ENCODE measurements at places on chromosomes 11 and 22. TPM values are rescaled to one million over a fixed set of nuclear protein-coding genes. Genes with fewer than 3 reads are reported as not detected.

DNA sequence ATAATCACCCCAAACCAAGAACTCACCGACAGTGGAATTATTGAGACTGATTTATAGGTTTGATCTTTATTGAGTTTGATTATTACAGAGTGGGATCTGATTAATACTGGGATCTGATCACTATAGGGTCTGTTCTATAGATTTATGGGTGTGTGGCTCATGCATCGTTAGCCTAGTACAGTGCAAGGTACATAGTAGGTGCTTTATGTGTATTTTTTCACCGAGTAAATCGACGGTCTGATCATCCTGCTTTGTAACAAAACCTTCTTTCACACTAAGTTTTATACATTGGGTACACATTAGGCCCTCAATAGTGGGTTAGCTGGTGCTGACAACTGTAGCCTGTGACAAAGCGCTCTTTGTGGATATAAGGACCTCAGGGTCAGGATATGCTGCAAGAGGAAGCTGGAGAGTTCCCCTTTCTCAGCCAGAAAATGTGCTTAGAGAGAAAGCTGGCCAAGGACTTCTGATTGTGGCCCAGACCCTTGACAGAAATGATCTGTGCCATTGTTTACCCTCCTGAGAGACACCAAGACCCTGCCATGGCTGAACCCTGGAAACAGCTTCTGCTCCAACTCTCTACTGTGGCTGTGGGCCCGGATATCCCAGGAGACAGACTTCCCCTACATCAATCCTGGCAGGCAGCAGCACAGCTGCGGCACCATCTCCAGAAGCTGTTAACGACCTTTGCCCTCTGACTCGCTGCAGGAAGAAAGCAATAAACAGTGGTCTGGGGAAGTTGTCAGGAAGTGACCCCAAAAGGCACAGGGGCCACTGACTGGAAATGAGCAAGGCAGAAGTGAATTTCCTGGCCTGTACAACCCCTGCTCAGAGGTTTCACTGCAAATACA, 16.1 kb upstream of the TPP1 start:
- H3K36me3 ChIP-seq = no peaks in the 10 kb centered on the region
- DNase-seq = no peak
- H3K4me3 ChIP-seq = no peak overlapping the region
- no peak overlapping the region for H3K27ac ChIP-seq

DNA sequence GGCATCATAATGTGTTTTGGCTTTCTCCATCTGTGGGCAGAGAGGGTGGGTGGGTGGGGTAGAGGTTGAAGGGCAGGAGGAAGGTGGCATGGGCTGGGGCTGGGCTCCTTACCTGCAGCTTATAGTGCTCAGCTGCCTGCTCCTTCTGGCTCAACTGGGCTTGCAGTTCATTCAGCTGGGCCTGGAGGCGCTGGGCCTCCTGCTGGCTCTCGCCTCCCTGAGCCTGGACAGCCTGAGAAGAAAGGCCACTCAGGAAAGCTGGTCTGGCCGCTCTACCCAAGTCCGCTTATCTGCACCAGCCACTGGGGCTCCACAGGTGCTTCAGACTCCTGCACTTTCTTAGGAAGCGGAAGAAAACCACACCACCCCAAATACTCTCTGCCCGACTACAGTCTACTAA, 10.4 kb downstream of the IL18BP start:
- peak overlapping the region; percentile 11 for H3K27ac ChIP-seq
- H3K36me3 ChIP-seq = peaks cover 30% of the 10 kb centered on the region
- DNase-seq = no peak
- no peaks in the 10 kb centered on the region for H3K4me1 ChIP-seq
- no peak overlapping the region for H3K4me3 ChIP-seq

DNA sequence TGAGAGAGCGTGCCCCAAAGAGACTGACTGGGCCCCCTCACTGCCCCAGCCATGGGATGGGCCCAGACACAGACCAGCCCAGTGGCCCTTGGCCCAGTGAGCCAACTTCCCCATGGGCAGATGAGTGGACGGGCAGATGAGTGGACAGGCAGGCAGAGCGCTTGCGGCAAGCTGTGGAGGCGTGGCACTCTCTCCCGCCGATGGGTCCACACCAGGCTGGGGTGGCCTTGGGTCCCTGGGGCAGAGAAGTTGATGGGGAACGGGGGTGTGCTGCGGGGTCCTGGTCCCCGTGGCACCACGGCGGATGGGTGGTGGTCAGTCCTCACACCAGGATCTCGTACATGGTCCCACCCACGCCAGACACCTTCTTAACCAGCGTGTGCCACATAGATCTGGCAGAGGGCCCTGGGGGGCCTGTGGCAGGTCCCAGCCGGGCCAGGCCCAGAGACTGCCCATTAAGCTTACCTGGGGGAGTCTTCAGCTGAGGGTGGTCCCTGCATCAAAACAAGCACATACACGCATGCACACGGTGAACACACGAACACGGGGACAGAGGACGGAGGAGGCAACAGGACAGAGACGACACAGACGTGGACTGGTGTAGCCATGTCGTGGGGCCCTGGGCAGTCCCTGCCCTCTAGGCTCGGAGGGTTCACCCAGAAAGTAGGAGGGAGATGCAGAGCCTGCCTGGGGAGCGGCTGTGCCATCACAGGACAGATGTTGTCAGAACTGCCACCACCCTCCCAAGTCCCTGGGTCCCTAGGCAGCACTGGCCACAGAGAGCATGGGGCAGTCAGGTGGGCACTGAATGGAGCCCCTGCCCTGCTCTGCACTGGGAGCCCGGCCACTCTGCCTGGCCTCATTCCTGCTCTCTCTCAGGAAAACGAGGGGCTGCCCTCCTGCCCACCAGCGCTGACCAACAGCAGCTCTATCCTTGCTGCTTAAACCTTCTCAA, 182.2 kb downstream of the IGLL1 start:
- H3K36me3 ChIP-seq = no peaks in the 10 kb centered on the region
- no peak overlapping the region for H3K4me3 ChIP-seq
- H3K27me3 ChIP-seq = no peaks in the 10 kb centered on the region
- no peak for DNase-seq
- no peak overlapping the region for H3K27ac ChIP-seq

DNA sequence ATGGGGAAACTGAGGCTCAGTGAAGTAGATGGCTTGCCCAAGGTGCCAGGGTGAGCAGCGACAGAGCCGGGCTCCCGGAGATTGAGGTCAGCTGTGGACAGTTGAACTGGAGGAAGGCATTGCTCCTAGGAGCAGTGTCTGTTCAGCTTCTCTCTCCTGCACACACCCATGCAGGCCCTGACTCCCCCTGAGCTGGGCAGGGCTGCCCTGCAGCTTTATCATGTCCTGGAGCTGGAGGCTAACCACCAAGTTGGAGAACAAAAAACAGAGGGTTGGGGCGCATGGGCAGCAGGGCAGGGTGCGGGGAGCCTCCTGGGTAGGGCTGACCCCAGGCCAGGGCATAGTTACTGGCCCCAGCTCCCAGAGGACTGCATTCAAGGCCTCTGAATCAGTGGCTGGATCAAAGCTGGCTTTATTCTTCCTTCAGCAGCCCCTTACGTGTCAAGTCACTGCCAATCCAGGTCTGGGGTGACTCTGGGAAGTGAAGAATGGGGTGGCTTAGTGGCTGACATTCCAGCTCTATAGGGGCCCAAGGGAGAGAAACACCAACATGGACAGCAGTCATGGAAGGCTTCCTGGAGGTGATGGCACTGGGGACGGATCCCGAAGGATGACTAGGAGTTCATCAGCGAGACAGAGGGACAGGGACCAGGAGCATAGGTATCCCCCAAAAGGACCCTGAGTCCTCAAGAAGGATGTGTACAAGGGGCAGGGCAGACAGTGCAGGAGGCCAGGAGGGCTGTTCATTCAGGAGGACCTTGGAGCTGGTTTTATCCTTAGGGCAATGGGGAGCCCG, 83.8 kb downstream of the CACNA1I start:
- no peaks in the 10 kb centered on the region for H3K4me1 ChIP-seq
- H3K27ac ChIP-seq = no peak overlapping the region
- H3K4me3 ChIP-seq = no peak overlapping the region
- H3K36me3 ChIP-seq = no peaks in the 10 kb centered on the region
- peaks cover 32% of the 10 kb centered on the region for H3K27me3 ChIP-seq

The HTR3A gene
- not detected for total RNA-seq

The TFIP11 gene
- total RNA-seq = 34.0 TPM

The KREMEN1 gene
- 0.62 TPM for total RNA-seq

The NLRP14 gene
- not detected for total RNA-seq
